ENCODE measurements at places on chromosomes 12 and 14. TPM values are rescaled to one million over a fixed set of nuclear protein-coding genes. Genes with fewer than 3 reads are reported as not detected.

The FAM181A gene
- total RNA-seq = not detected

DNA sequence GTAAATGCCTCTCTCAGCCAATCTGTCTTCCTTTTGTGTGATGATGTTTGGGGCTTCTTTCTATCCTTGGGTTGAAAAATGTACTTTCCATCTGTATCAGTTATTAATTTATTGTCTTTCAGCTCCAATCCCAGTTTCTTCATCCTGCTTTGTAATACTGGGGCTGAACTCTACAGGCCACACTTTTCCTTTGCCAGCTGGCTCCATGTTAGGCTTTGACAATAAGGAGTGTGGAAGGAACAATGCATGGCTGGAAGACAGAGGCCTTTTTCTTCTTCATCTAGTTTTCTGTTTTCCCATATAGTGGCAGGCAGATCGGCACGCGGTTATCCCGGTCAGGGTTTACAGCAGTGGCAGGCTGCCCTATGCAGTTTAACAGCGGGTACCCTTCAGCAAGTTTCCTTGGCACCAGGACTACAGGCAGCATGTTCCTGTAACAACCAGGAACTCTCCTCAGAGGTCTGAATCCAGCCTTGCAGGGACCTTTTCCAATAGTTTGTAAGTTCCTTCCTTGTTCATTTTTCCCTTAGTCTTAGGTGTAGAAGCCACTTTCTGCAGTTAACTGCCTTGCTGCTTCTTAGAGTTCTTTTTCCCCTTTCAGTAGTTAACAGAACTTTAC lies 38.5 kb upstream of the CRACR2A start:
- DNase-seq = no peak

DNA sequence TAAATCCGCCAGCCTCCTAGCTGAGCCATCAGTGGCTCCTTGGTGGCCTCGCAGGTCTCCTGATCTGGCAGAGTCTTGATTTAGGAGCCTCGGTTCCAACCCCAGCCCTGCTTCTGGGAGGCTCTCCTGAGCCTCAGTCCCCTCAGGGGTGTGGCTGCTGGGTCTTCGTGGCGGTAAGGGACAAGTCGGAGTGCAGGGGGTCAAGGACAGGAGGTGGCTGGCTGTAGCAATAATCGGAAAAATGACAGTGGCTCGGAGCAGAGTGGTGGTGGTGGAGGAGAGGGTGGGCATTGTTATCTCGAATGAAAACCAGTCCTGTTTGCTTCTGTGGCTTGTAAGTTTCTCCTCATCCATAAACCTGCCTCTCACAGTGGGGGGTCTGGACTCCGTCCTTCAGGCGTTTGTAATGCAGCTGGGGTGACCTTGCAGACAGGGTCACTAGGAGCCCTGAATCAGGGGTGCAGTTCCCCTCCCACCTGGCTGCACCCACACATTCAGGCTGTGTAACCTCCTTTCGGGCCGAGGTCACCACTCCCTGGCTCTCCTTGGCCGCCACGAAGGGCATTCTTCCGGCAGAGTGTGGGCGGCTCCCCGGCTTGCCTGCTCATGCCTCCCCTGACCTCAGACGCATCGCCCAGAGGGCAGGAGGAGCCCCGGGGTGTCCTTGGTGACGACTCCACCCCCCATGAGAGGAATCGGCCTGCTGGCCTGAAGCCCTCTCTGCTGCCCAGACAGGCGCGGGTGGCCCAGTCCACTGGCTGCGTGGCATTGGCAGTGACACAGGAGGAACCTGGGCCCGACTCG lies 8.1 kb downstream of the BCL7A start:
- DNase-seq = peak; percentile 58

The GABARAPL1 gene
- total RNA-seq = 278 TPM

DNA sequence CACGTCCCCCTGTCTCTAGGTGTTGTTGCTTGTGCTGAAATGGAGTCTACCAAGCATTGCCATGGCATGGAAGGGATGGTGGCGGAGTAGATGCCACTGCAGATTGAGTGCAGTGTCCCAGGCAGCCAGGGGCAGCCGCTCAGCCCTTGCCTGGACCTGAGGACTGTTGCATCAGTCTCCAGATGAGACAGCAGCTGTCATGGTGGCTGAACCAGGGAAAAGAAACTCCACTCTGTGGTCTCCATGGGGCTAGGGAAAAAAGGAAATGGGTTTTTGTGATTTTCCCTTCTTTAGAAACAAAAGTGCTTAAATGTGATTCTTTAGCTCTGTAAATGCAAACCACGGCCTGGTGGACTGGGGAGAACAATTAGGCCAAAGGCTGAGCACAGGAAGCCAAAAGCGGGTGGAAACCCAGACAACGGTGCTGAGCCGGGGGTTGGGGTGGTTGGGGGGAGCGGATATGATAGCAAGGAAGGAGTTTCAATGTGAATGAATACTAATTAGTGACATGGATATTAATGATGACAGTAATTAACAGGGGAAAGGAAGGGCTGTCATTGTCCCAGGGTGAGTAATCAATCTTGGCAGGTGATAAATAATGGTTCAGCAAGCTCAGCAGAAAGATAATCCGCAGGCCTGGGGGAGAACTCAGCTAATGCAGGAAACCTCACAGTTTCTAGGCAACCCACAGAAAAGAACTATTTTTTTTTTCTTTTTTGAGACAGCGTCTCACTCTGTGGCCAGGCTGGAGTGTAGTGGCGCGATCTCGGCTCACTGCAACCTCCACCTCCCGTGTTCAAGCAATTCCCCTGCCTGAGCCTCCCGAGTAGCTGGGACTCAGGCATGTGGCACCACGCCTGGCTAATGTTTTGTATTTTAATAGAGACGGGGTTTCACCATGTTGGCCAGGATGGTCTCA lies 442.6 kb downstream of the DPF3 start:
- DNase-seq = no peak

GRCh38 chr12:53777412-53777811 lies 25.6 kb upstream of the CISTR start:
- no peak for DNase-seq

GRCh38 chr14:56154321-56154720 lies 36.1 kb downstream of the PELI2 start:
- DNase-seq = no peak

The AKAP3 gene
- 3.0 TPM for total RNA-seq

DNA sequence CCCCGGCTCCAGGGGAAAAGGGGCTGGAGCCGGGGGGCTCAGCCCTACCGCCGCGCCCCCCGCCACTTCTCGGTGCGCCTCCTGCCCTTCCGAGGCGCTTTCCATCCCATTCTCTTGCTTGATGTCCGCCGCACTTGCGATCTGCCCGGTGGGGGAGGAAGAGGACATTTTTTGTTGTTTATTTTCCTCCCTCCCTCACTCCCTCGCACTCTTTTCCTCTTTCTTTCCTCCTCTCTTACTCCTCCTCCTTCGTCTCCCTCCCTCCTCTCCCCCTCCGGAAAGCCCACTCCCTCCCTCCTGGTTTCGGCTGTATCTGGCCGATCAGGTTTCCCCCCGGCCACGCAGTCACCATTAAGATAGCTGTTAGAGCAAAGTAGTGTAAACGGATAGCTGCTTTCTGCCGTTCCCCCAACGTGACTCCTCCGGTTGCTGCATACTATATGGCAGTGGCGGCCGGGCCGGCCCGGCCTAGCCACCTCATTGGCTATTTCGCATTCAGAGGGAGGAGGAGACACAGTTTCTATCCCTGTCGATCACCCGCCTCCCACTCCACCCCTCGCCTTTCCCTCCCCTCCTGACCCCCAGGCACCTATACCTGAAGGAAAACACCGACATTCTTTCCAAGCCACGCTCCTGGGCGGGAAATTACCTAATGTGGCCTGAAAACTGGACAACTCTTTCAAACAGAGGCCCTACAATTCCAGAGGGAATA lies at the start of gene SIX4:
SIX4 (minus strand) TSS at position 445 of the 712 bp plus-strand sequence; CDS start at position 168, 277 bp downstream.
- DNase-seq = peak; percentile 72

DNA sequence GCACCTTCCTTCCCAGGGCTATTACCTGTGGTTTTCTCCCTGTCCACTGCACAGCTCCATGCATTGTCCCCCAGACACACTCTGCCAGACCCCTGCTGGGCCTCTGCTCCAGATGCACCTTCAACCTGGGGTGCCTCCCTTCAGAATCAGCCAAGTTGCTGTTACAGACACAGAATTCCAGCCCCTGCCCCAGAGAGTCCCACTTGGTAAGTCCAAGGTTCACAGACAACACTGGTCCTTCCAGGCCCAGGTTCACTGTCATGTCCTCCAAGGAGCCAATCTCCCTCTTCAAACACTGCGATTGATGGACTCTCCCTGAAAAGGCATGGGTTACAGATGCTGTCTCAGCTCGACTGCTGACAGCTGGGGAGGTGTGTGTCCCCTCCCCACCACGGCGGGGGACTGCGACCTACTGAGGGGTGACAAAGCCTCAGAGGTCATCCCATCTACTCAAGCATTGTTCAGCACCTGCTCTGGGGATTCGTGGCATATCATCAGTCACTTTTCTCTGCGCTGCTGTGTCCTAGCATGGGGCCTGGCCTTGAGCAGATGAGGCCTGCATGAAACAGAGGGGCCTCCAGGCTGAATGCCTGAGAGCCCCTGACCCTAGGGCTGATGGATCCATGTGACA lies 24.3 kb downstream of the CALM1 start:
- DNase-seq = no peak

- DNase-seq = no peak
Observed at GRCh38 chr14:52279408-52279807, 11.9 kb downstream of the PTGDR start.

The NYNRIN gene
- 8.8 TPM for total RNA-seq

GRCh38 chr12:6084969-6085450 lies 39.5 kb downstream of the VWF start:
- no peak for DNase-seq

DNA sequence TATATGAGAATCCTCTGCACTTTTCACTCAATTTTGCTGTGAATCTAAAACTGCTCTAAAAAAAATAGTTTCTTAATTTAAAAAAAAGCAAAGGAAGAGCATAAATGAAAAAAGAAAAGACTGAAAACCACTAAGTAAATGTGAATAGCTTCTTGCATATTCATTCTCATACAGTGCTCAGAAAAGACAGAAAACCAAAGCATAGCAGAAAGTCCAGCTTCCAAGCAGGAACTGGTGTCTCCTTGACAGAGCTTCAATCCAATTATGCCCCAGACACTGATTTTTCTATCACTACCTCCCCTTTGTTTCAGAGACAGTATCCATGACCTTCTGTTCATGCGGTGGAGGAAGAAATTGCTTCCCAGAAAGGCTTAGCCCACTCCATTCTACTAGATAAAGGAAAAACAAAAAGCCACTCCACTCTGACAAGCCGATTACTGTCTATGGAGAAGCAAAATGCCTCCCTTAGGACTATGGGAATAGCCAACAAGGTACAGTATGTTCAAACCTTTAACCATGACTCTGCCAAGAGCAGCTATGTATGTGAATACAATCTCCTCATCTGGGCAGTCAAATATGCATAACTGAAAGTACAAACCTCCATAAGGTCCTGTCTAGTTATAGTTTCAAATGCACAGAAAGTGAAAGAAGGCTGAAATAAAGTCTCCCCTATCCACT lies 40.6 kb downstream of the ATF7 start:
- DNase-seq = no peak

- no peak for DNase-seq
Observed at GRCh38 chr14:59347511-59347900, 117.7 kb downstream of the GPR135 start.

DNA sequence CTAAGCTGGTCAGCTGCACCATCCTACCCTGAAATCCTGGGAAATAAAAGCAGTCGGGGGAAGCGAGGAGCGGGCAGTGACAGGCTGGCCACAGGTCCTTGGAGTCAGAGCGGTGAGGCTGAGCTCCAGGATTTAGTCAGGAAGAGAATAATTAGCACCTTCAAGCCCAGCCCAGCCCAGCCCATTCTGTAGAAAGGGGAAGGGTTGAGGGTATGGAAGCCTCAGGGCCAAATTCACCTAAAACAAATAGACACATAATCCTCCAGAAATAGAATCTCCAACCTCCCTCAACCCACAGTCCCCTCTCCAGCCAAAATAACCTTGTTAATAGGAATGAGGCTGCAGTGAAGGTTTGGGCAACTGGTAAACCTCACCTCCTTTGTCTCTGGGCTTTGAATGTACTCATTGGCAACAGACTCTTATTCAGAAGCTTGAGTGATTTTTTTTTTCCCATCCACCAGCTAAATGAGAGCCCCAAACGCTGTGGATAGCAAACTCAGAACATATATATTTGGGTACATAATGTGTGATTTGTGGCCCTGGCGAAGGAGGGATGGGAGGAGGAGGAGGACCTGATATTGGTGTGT lies 334.1 kb downstream of the DPF3 start:
- no peak for DNase-seq

All from Right ventricle myocardium superior (tissue), 1 donor.